AG09319 (cell line): ENCODE measurements at places on chromosomes 13 and 19.

DNA sequence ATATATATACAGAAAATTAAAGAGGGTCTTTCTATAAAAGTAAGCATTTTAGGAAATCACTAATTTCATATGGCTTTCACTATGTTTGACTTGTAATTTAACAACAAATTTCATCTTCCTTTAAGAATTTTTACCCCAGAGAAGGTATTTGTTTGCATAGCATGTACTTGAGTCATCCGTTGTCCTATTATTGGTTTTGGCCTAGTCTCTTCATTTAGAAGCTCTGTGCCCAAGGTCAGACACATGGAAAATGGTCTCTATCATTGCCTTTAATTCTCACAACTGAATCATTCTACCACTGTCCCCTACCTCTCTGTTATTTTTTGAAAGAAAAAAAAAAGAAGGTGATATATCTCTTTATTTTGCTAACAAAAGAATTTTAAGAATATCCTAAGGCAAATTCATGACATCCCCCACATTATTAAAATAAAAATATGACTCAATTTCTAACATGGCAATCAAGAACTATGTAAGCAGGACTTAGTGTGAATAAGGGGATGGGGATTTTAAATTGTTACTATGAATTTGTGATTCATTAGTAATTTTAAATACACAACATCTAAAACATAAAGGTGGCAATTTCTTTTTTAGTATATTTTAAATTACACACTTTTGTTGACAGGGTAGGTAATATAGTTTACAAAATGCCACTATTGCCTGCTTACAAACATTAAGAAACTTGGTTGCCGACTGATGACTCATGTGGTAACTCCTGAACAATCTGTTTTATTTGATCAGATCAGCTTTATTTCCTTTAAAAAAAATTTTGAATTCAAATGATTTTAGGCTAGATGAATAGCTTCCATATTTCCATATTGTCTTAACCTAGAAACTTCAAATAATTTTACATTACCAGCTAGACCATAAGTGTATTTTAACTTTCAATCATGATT lies 13.9 kb downstream of the SLITRK5 start:
- no peak for DNase-seq

DNA sequence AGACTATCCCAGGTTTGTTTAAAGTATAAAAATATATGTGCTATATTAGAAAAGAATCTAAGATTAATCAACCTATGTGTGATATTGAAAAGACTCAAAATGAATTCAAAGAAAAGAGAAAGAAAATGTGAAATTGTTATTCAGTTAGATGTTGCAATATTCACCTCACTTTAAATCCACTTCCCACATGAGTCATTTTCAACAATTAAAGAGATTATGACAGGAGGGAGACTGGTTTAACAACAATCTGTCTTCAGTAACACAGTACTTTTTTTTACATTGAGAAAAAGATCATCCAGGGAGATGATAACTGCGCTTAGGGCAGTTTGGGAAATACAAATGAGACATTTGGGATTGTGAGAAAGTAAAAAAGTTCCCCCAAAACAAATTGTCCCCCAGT lies 1246.2 kb downstream of the SLITRK1 start:
- DNase-seq = no peak

- DNase-seq = peak; percentile 88
Measured at GRCh38 chr19:13053761-13054625, 48.7 kb downstream of the LYL1 start.

- no peak for DNase-seq
Measured at GRCh38 chr19:30155381-30156200, 213.6 kb downstream of the URI1 start.

DNA sequence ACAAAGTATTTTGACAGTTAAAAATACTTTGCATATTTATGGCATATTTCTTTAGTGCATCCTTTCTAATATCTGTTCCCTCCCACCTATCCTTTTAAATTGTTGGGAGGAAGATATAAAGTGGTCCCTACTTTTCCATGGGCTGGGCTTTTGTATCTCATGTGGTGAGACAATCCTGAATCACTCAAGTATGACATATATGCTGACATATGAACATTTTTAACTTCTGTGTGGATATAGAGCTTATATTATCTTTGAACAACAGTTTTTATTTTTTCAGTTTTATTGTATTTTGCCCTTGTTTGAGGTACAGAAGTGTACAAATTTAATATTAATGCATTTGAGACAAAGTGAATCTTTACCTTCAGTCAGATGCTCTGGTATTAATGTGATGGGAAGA lies 3.4 kb downstream of the ZMYM2 start:
- DNase-seq = no peak
